ENCODE measurements at places on chromosomes 6 and 20.
A peak's percentile ranks its signal among the peaks of the same experiment; 100 is the strongest.

GRCh38 chr6:126919947-126920346 is 198.5 kb upstream of the RSPO3 start:
- no peak for DNase-seq

DNA sequence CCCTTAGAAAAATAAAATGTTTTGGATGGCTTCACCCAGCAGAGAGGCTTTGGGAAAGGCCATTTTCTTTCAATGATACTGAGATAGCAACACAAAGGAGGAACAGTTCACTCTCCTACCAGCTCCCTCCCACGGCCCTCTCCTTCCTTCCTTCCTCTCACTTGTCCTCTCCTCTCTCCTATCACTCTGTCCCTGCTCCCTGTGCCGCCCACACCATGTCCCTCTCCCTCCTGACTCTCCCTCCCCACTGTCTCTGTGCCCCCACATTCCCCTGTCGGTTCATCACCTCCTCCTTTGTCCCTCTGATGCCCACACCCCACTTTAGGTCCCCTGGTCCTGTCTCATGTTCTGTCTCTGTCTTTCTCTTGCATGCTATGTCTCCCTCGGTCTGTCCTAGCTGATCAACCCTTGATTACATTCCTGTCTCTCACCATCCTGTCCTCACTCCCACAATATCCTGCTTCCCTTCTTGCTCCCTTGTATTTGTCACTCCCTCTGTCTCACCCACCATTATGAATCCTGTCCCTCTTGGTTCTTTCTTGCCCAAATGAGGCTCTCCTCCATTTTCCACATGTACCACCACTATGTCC is 30.1 kb downstream of the ELMO2 start:
- DNase-seq: no peak

GRCh38 chr20:58665606-58666005 is 14.5 kb downstream of the STX16 start:
- DNase-seq: no peak

- DNase-seq: no peak
These were observed 241.6 kb upstream of the BTBD3 start for GRCh38 chr20:11675920-11676629.

GRCh38 chr20:23493172-23493772 is 2.4 kb downstream of the CST8 start:
- no peak for DNase-seq

- DNase-seq: no peak
These were observed 28.0 kb upstream of the SYNJ2 start for GRCh38 chr6:157953580-157954091.

GRCh38 chr6:134421501-134421900 is 103.6 kb upstream of the SGK1 start:
- DNase-seq: no peak

DNA sequence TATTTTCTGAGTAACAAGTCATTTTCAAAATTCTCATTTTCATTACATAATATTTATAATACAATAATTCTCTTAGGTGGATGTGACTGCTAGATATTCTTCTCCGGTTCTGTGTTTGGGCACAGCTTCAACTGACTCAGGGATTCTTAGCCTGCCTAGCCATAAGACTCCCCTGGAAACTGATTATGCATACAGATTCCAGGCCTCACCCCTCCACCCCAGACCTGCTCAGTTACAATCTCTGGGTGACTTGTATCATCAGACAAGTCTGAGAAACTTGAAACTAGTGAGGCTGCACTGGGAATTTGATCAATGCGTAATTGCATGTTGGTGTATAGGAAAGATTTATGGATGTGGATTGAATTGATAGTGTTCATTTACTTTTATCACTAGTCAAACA is 25.4 kb downstream of the FLRT3 start:
- DNase-seq: no peak

DNA sequence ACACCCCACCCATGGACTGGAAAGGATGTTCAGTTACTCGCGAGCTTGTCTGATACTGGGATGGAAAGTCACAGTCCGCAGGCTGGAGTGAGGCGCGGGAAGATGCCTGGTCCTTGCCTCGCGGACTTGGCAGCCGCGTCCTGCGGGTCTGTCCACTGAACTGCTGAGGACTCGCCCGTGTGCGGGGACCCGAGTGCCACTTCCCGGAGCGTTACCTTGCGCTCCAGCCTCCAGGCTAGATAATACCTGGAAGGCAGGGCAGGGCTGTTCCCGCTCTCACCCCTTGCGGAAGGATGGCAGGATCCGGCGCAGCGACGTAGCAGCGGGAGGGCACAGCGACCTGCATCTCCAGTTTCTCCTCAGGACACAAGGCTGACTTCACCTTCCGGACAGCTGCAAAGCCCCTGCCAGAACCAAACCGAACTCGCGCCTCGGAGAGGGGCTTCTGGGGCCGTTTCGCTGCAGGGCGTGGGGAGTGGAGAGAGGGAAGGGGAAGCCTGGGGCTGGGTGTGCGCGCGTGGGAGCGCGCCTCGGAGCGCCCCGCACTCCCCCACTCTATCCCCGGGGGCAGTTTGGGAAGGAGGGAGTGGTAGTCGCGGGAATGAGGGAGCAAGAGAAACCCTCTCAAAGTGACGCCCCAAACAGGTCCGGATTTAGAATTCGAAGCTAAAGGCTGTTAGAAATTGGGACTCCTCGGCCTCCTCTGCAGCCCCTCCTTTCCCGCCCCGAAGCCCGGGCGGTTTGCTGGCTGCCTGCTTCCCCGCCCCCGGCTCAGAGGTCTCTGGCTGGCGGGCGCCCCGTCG is at the start of gene KCNQ5:
Gene KCNQ5, plus strand, starts transcription at position 774 of the 803 bp plus-strand sequence.
- no peak for DNase-seq

DNA sequence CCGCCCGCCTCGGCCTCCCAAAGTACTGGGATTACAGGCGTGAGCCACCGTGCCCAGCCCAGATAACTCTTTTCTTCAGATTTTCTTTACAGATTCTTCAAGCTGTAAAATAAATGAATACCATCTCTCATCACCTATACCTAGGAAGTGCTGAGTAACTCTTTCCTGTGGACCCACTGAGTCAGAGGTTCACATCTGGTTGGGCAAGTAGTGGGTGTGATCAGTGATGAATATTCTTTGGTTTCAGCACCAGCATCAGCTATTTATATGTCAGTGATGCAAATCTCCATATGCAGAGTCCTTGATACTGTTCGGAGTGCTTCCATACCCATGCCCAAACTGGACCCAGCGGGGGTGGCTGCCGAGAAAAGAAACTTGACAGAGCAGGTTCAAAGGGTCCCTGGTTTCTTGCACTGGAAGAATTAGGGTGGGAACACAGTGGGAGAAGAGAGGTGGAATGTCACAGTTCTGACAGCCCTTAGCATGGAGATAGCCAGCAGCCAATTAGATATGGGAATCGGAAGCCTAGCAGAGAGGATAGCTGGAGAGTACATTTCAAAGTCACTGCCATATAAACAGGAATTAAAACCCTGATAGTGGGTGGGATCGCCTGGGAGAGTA is 64.9 kb upstream of the DDR1 start:
- DNase-seq: peak; percentile 47

- no peak for DNase-seq
These were observed 85.0 kb downstream of the RALGAPA2 start for GRCh38 chr20:20627471-20627870.

- DNase-seq: no peak
These were observed 148.4 kb downstream of the SYCP2 start for GRCh38 chr20:59784791-59785668.

- no peak for DNase-seq
These were observed 264.7 kb downstream of the TMEM242 start for GRCh38 chr6:157058574-157058973.

DNA sequence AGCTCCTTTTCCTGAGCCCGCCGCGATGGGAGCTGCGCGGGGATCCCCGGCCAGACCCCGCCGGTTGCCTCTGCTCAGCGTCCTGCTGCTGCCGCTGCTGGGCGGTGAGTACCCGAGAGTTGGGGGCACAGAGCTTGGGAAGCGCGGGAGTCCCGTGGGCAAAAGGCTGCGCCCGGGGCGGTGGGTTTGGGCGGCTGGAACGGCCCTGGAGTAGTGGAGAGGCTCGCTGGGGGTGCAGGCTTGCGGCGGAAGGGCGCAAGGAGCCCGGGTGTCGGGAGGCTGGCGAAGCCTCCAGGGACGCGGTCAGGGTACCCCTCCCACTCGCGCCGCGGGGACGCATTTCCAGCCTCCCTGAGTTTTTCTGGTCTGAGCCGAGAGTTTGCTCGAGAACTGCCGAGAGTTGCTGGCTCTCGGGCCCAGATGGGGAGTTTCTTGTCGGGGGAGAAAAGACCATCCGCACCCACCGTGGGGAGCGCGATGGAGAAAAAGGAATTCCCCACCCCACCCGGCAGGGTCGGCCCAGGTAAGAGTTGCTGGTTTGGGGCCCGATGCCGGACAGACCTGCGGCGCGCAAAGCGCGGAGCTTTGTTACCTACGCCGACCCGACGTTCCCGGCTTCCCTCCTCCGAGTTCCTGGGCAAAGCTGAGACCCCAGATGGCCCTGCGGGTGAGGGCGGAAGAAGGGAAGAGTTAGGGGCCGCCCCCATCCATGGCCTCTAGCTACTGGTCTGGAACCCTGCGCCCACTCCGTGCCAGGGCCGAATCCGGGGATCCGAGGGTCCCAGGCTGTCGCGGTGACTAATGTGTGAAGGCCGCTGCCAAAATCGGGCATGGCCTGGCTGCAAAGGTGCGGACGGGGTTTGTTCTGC is 584 bp downstream of the PTK7 start:
- no peak for DNase-seq

DNA sequence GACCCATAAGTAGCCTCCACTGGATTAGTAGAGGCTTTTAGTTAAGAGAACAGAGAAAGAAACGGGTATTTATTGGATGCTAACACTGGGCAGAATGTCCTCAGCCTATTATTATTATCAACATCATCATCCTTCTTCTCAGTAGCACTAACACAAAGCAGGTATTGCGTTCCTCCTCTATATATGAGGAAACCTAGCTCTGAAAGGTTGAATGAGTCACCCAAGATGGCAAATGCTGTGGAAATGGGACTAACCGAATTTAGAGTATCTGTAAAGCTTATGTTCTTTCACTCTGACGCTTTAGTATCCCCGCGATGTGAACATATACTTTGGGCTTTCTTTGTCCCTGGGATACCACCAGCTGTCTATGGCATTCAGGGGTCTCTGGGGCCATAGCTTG is 77.0 kb downstream of the ADTRP start:
- DNase-seq: no peak

GRCh38 chr20:12644461-12644860 is 364.3 kb upstream of the SPTLC3 start:
- no peak for DNase-seq

- DNase-seq: no peak
These were observed 134.4 kb upstream of the HMGCLL1 start for GRCh38 chr6:55713436-55713835.

- DNase-seq: no peak
These were observed 713.1 kb downstream of the HDGFL1 start for GRCh38 chr6:23282252-23283021.
